ENCODE measurements at places on chromosomes 16 and 17. TPM values are rescaled to one million over a fixed set of nuclear protein-coding genes. Genes with fewer than 3 reads are reported as not detected.
A peak's percentile ranks its signal among the peaks of the same experiment; 100 is the strongest.

GRCh38 chr17:80893604-80894438 lies 97.8 kb upstream of the CHMP6 start:
- H3K4me1 ChIP-seq: peaks cover 14% of the 10 kb centered on the region
- no peak overlapping the region for H3K4me3 ChIP-seq
- no peak for DNase-seq
- H3K27me3 ChIP-seq: no peaks in the 10 kb centered on the region

- no peaks in the 10 kb centered on the region for H3K27me3 ChIP-seq
- H3K36me3 ChIP-seq: no peaks in the 10 kb centered on the region
- H3K27ac ChIP-seq: no peak overlapping the region
Measured at GRCh38 chr16:86449446-86450095, 60.8 kb upstream of the FOXF1 start.

- no peak overlapping the region for H3K4me3 ChIP-seq
- no peaks in the 10 kb centered on the region for H3K4me1 ChIP-seq
- peaks cover 85% of the 10 kb centered on the region for H3K36me3 ChIP-seq
- DNase-seq: no peak
- no peak overlapping the region for H3K27ac ChIP-seq
Measured at GRCh38 chr17:67942810-67943209, 53.5 kb downstream of the C17orf58 start.

- DNase-seq: no peak
- no peaks in the 10 kb centered on the region for H3K4me1 ChIP-seq
- H3K27ac ChIP-seq: no peak overlapping the region
- no peaks in the 10 kb centered on the region for H3K27me3 ChIP-seq
Measured at GRCh38 chr16:3759736-3760135, 42.4 kb upstream of the TRAP1 start.

DNA sequence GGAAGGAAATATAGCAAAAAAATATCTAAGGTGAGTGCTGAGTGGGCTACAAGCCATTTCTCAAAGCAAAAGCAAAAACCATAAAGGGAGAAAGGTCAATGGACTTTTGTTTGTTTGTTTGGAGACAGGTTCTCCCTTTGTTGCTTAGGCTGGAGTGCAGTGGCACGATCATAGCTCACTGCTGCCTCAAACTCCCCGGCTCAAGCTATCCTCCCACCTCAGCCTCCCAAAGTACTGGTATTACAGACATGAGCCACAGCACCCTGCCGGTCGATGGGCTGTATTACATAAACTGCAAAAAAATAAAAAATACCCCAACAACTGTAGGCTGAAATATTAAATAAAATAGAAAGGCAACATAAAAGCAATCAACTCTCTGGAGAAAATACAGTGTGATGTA lies 3.5 kb upstream of the RBBP6 start:
- H3K4me1 ChIP-seq: no peaks in the 10 kb centered on the region
- no peak overlapping the region for H3K4me3 ChIP-seq
- DNase-seq: no peak

DNA sequence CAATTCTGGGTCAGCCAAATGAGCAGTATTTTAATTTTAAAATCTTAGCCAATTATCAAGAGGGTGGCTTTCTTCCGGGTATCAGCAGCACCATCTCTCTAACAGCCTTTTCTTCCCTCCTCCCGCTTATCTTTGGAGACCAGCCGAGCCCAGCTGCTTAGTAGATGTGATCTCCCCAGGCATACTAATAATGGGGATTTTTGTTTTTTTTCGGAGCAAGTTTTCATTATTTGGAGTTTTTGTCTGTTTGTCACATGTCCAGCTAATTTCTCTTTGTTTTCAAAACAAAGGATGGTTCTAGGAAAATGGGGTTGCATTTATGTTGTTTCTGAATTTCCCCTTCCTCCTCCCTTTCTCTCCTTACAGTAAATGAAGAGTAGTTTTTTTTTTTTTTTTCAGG lies 170.5 kb upstream of the MPHOSPH6 start:
- no peak overlapping the region for H3K27ac ChIP-seq
- no peak overlapping the region for H3K4me3 ChIP-seq
- no peaks in the 10 kb centered on the region for H3K27me3 ChIP-seq

GRCh38 chr17:42404326-42405055 lies 16.2 kb upstream of the STAT3 start:
- peaks cover 30% of the 10 kb centered on the region for H3K36me3 ChIP-seq
- DNase-seq: no peak
- peak overlapping the region; percentile 33 for H3K27ac ChIP-seq
- no peak overlapping the region for H3K4me3 ChIP-seq

DNA sequence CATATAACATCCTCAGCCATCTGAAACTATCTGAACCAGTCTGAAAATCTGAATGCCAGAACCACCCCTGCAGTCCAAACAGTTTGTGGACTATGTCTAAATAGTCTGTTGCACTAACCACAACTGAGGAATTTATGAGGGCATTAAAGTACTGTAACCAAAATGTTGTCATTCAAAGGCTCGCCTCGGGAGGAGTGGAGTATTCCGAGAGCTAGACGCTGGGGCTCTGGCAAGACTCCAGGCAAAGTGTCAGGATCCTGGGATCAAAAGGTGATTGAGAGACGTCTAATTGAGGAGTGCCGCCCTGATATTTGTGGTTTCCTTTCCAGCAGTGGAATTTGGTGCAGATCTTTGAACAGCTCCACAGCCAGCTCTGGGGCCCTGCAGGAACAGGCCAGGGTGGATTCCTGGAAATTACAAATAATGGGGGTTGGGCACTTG lies 142.9 kb upstream of the MYOCD start:
- no peak for DNase-seq
- H3K27me3 ChIP-seq: no peaks in the 10 kb centered on the region
- H3K4me3 ChIP-seq: no peak overlapping the region
- H3K4me1 ChIP-seq: no peaks in the 10 kb centered on the region

DNA sequence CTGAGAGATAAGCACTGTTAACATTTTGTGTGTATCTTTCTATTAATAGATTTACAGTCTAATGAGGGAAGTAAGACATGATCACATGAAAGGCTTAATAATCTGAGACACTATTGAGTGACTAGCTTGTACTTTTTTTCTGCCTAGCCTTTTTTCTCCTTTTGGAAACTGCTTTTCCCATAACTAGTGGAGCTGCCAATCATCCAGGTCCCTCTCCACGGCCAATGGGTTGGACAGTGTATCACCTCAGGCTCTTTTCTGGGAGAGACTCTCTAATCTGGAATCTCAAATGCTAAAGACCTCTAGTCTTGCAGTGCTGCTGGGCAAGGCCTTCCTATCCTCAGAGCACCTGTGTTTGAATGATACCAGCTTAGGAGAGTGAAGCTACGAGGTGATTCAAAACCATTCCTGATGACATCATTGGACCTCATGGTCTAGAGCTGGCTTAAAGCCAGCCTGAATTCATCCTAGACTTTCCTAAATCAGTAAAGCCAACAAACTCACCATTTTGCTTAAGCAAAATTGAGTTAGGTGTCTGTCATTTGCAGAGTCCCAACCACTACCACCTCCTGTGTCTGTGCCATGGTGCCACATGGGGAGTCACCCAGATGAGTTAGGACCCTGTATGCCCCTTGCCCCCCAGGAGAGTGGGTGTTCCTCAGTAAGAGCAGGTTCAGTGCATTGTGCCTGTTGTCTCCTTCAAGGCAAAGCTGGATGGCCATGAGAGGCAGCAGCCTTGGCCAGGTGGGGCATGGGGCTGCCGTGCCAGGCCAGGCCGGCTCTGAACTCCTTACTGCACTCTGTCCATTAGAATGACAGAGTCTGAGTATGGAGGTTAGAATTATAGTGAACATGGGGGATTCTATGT lies 62.9 kb downstream of the SPECC1 start:
- H3K27ac ChIP-seq: peak overlapping the region; percentile 74
- H3K4me1 ChIP-seq: no peaks in the 10 kb centered on the region
- no peaks in the 10 kb centered on the region for H3K27me3 ChIP-seq

DNA sequence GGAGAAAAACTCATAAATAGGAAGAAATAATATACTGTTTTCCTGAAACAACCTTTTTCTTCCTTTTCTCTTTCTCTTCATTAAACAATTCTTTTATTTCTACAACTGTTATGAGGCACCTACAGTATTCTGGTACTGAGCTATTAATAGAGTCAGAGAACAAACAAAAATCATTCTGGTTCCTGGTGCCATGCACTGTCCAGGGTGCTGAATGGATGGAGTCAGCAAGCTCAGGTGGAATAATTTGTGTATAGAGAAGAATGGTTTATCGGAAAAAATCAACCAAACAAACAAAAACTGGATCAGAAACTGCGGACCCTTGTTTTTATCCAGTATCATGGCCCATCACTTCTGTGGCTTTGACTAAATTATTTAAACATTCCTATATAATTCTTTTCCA lies 430.3 kb upstream of the GOT2 start:
- H3K4me3 ChIP-seq: no peak overlapping the region
- peak; percentile 26 for DNase-seq
- H3K27me3 ChIP-seq: no peaks in the 10 kb centered on the region
- H3K4me1 ChIP-seq: no peaks in the 10 kb centered on the region
- H3K27ac ChIP-seq: no peak overlapping the region

DNA sequence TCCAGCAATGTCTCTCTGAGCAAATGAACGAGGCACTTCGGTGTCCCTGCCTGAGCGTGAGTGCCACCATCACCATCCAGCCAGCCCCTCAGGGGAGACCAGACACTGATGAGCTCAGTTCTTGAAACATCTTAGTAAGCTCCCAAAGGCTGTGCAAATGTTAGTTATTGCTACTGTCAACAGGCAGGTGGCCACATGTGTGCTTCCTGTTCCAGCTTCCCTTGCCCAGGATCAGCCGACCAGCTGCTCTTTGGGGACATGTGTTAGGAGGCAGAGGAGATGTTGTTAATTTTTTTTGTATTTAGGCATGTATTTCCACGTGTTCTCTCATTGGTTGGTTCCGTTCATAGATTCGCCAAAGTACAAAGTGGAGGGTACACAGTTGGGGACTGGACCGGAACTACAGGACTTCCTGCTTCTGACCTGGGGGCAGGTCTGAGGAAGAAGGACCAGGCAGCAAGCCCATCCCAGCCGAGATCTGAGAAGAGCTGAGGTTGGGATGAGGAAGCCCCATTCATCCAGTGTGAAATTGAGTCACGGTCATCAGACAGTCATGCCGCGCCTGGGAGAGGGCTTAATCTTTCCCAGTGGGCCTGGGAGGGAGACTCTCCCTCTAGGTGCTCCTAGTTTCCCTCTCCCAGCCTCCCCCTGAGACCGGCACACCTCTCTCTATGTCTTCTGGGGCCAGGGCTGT lies 3.8 kb downstream of the TTYH2 start:
- H3K4me1 ChIP-seq: peaks cover 11% of the 10 kb centered on the region
- no peak for DNase-seq
- no peaks in the 10 kb centered on the region for H3K36me3 ChIP-seq
- H3K27ac ChIP-seq: no peak overlapping the region
- no peak overlapping the region for H3K4me3 ChIP-seq
- peaks cover 17% of the 10 kb centered on the region for H3K27me3 ChIP-seq

SLC13A5 gene
- total RNA-seq: not detected

ADAD2 gene
- 0.09 TPM for total RNA-seq

ELMO3 gene
- 14.8 TPM for total RNA-seq

MT1H gene
- 2.3 TPM for total RNA-seq

TBC1D26 gene
- not detected for total RNA-seq

TBC1D3B gene
- 8.8 TPM for total RNA-seq

CCL5 gene
- total RNA-seq: 5.3 TPM

ALDH3A1 gene
- 1.2 TPM for total RNA-seq

Measured in left lung (tissue), 14 donors.